ENCODE measurements at places on chromosomes 7 and 10.

DNA sequence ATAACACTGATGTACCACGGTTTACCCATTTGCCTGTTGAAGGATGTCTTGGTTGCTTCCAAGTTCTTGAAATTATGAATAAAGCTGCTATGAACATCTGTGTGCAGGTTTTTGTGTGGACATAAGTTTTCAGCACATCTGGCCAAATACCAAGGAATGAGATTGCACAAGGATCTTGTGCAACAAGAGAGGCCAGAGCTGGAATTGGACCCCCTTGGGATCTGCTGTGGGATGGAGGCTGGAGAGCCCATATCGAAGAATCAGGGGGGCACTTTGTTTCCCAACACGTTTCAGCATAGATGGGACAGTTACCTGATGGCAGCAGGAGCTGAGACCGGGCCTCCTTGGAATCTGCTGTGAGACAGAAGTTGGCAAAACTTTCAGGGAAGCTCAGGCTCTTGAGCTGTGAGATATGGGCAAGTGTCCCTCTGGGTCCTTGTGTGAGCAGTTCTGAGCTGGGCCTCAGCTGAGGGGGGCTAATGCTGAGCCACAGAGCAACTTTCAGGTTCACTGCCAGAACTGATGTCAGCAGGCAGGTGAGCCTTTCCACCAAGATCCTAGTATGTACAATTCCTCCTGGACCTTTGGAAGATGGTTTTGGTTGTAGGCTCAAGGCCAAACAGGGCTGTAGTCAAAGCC lies 115.2 kb upstream of the RAB18 start:
- no peak for DNase-seq

- no peak for DNase-seq
Observed at GRCh38 chr7:43647339-43647672, 64.4 kb downstream of the STK17A start.

GRCh38 chr7:80839855-80840254 lies 79.0 kb downstream of the SEMA3C start:
- no peak for DNase-seq

GRCh38 chr7:51326656-51327286 lies 10.2 kb upstream of the COBL start:
- no peak for DNase-seq

GRCh38 chr7:47771990-47772360 lies 176.3 kb downstream of the PKD1L1 start:
- no peak for DNase-seq

DNA sequence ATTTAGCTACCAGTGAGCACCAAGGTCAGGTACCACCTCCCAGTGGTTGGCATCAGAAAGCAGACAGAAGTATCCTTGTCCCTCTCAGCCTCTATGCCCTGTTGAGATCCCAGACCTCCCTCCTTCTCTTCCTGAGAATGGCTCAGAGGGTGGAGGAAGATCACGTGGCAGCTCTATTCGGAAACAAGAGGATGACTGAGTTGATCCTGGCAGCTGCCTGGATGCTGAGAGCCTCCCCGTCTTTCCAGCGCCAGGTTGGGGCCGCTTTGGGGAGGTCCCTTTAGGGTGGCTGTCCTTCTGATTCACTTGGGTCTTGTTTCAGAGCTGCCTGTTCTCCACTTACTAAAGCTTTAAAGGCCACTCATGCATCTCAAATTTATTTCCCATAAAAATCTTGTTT lies 36.9 kb upstream of the NPFFR1 start:
- DNase-seq, result no peak

- no peak for DNase-seq
Observed at GRCh38 chr10:78934994-78935602, 133.7 kb upstream of the ZMIZ1 start.
